ENCODE measurements at places on chromosomes 4 and X. TPM values are rescaled to one million over a fixed set of nuclear protein-coding genes. Genes with fewer than 3 reads are reported as not detected.

The H2BW2 gene
- total RNA-seq: not detected

The ARR3 gene
- not detected for total RNA-seq

- peaks cover 29% of the 10 kb centered on the region for H3K4me1 ChIP-seq
- no peak overlapping the region for H3K4me3 ChIP-seq
- peak overlapping the region; percentile 10 for H3K27ac ChIP-seq
- H3K27me3 ChIP-seq: no peaks in the 10 kb centered on the region
- DNase-seq: no peak
Measured at GRCh38 chr4:156294577-156294976, 340.9 kb upstream of the CTSO start.

- H3K4me3 ChIP-seq: no peak overlapping the region
- no peaks in the 10 kb centered on the region for H3K27me3 ChIP-seq
- no peaks in the 10 kb centered on the region for H3K36me3 ChIP-seq
- DNase-seq: peak; percentile 65
Measured at GRCh38 chrX:20218836-20219505, 47.7 kb downstream of the RPS6KA3 start.

The TMPRSS11F gene
- total RNA-seq: not detected

- H3K27ac ChIP-seq: no peak overlapping the region
- DNase-seq: no peak
- no peak overlapping the region for H3K4me3 ChIP-seq
- no peaks in the 10 kb centered on the region for H3K4me1 ChIP-seq
- no peaks in the 10 kb centered on the region for H3K27me3 ChIP-seq
- H3K36me3 ChIP-seq: no peaks in the 10 kb centered on the region
Measured at GRCh38 chr4:77430847-77431246, 174.8 kb upstream of the CXCL13 start.

The SLC4A4 gene
- 3.9 TPM for total RNA-seq

The HEPH gene
- total RNA-seq: 78.2 TPM

The PSAPL1 gene
- not detected for total RNA-seq

The GDPD2 gene
- total RNA-seq: not detected

DNA sequence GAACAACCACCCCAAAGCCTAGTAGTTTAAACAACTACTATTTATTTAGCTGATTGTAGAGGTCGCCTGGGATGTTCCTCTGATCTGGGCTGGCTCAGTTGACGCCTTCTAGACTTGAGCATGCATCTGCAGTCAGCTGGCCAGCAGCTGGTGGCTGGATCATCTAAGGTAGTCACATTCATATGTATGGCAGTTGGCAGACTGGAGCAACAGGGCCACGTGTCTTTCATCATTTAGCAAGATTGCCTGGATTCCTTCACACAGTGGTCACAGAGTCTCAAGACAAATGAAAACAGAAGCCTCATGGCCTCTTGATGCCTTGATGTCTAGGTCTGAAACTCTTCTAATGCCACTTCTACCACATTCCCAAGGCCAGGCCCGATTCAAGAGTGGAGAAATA is 220.6 kb upstream of the S100G start:
- H3K36me3 ChIP-seq: no peaks in the 10 kb centered on the region
- H3K4me1 ChIP-seq: no peaks in the 10 kb centered on the region
- no peak overlapping the region for H3K27ac ChIP-seq
- no peak overlapping the region for H3K4me3 ChIP-seq

DNA sequence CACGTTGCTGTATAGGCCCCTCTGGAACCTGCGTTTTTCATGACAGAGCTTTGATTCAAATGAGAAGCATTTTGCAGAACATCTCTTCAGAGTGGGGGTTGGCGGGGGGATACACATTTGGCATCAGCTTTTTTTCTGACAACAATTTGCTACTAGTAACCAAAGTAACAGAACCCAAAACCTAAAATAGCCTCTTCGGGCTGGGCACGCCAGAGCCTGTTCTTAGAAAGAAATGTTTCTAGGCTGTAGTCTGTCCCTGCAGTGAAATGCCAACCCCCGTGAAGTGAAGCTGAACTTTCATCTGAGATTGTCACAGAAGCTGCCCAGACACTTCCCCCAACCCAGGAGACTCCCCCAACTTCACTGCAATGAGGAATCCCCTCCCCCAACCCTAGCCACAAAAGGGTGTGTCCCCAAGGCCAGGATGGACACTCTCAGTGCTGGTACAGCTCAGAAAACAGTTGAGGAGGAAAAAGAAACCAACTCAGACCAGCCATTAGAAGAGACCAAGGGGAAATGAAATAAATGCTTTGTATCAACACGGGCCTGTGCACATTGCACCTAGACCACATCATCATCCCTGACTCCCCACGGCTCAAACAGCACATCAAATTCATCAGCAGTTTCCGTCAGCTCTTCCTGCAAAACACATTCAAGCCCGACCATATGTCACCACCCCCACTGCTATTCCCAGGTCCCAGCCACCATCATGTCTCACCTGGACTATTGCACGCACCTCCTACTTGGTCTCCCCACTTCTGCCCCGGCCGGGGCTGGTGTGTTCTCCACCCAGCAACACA is 8.4 kb upstream of the MAN2B2 start:
- peaks cover 15% of the 10 kb centered on the region for H3K4me1 ChIP-seq
- peaks cover 35% of the 10 kb centered on the region for H3K27me3 ChIP-seq
- no peak overlapping the region for H3K4me3 ChIP-seq

DNA sequence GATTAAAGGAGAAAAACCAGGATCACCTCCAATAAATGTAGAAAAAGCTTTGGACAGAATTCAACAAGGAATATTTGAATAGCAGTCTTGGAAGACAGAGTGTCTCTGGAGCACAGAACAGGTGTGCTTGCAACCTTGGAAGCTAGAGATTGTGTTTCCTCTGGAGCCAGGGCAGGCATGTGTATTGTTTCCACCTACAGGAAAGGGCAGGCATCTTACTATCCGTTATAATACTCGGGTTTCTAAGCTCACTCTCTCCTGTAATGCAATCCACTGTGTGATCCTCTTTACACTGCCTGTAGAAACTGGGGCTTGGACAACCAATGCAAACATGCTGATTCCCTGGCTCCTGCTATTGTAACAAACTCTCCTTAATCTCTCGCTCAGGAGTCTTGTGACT is 14.4 kb downstream of the CCDC110 start:
- no peak overlapping the region for H3K27ac ChIP-seq
- no peaks in the 10 kb centered on the region for H3K36me3 ChIP-seq
- no peaks in the 10 kb centered on the region for H3K4me1 ChIP-seq
- H3K4me3 ChIP-seq: no peak overlapping the region
- DNase-seq: no peak

GRCh38 chrX:9357518-9358114 is 107.2 kb upstream of the TBL1X start:
- no peaks in the 10 kb centered on the region for H3K4me1 ChIP-seq
- no peak for DNase-seq
- H3K27ac ChIP-seq: no peak overlapping the region
- no peaks in the 10 kb centered on the region for H3K36me3 ChIP-seq
- no peak overlapping the region for H3K4me3 ChIP-seq
- no peaks in the 10 kb centered on the region for H3K27me3 ChIP-seq

- no peak for DNase-seq
- H3K36me3 ChIP-seq: no peaks in the 10 kb centered on the region
- no peak overlapping the region for H3K4me3 ChIP-seq
- H3K27me3 ChIP-seq: no peaks in the 10 kb centered on the region
- H3K27ac ChIP-seq: no peak overlapping the region
- no peaks in the 10 kb centered on the region for H3K4me1 ChIP-seq
Measured at GRCh38 chr4:108702960-108703359, 52.6 kb downstream of the OSTC start.

DNA sequence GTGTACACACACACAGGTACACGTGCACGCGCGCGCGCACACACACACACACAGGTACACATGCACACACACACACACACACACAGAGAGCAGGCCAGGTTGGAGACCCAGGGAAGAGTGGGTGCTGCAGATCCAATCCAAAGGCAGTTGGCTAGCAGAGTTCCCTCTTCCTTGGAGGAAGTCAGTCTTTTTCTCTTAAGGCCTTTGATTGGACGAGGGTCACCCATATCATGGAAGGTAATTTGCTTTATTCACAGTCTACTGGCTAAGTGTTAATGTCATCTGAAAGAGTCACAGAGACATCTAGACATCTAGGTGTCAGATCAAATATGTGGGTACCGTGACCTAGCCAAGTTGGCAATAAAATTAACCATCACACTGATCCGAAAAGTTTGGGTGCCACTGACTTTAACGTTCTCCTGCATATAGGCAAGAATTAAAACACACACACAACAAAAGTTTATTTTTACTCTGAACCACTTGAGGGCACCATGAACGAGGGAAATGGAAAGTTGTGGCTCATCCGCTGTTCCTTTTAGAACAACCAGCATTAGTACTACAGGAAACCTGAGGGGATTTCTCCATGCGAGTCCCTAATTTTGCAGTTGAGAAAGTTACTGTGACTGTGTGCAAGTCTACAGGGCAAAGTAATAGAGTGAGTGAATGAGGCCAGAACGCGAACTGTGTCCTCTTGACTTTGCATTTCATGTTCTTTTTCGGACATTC is 66.0 kb upstream of the STOX2 start:
- no peak overlapping the region for H3K4me3 ChIP-seq
- no peak overlapping the region for H3K27ac ChIP-seq
- no peak for DNase-seq
- peaks cover 8% of the 10 kb centered on the region for H3K4me1 ChIP-seq
- no peaks in the 10 kb centered on the region for H3K36me3 ChIP-seq
- no peaks in the 10 kb centered on the region for H3K27me3 ChIP-seq

DNA sequence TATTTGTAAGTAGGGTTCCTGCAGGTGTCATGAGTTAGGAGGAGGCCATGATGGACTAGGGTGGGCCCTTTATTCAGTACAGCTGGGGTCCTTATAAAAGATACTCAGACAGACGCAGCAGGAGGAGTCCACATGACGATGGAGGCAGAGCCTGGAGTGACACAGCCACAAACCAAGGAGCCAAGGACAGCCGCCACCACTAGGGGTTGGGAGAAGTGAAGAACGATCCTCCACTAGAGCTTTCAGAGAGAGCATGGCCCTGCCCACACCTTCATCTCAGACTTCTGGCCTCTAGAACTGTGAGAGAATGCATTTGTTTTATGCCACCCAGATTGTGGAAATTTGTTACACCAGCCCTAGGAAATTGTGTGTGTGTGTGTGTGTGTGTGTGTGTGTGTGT is 31.1 kb downstream of the JAKMIP1 start:
- no peaks in the 10 kb centered on the region for H3K4me1 ChIP-seq
- H3K4me3 ChIP-seq: no peak overlapping the region
- H3K36me3 ChIP-seq: no peaks in the 10 kb centered on the region
- no peak for DNase-seq
- H3K27me3 ChIP-seq: no peaks in the 10 kb centered on the region

The CLGN gene
- 2.9 TPM for total RNA-seq

DNA sequence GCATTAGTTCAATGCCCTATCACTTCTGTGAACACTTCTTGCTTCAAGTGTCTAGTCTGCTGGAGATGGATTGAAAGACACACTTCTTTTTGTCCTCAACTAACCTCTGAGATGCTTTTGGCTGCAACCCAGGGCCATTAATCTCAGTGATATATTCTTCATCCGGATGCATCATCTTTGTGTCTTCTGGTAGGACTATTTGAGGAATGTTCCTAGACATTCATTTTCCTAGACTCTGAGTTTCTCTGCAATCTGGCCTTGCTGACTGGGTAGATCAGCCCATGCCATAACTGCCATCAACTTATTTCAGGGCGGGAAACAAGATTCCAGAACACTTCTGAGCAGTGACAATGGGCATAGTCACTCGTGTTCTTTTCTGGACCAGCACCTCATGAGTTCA is 329.4 kb downstream of the PDGFC start:
- no peaks in the 10 kb centered on the region for H3K36me3 ChIP-seq
- no peaks in the 10 kb centered on the region for H3K4me1 ChIP-seq
- DNase-seq: no peak
- H3K27me3 ChIP-seq: no peaks in the 10 kb centered on the region
- H3K4me3 ChIP-seq: no peak overlapping the region
- no peak overlapping the region for H3K27ac ChIP-seq

The MAGEA10 gene
- not detected for total RNA-seq

The TXK gene
- total RNA-seq: 1.1 TPM

DNA sequence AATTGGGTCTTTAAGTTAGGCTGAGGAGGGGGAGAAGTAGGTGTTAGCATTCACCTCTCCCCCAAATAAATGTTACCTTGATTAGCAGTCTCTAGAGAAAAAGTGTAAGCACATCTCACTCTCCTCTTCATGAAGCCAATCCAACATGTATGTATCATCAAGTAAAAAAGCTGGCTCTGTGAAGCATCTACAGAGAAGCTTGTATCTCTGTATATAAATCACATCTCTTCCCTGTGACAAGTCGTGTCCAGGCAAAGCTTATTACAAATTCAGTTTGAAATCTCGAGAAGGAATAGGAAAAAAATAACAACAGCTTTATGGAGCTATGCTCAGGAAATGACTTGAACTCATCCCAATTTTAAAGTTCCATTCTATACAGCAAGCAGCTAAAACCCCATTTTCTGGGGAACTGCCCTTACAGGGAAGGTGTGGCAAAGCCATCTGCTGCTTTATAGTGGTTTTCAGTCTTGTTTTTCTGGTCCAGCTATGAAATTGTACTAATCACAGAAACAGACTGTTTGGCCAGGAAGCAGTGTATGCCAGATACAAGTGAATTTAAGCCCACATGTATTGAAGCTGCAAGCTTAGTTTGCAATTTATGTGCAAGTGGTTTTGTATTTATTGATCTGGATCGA is 313.3 kb upstream of the NOCT start:
- no peak overlapping the region for H3K27ac ChIP-seq
- H3K36me3 ChIP-seq: no peaks in the 10 kb centered on the region
- peaks cover 11% of the 10 kb centered on the region for H3K4me1 ChIP-seq
- no peak overlapping the region for H3K4me3 ChIP-seq
- no peaks in the 10 kb centered on the region for H3K27me3 ChIP-seq

The SNX25 gene
- 40.5 TPM for total RNA-seq

The GPR119 gene
- total RNA-seq: not detected

The EMCN gene
- 5.3 TPM for total RNA-seq

The POU4F2 gene
- not detected for total RNA-seq

The CT45A1 gene
- not detected for total RNA-seq

DNA sequence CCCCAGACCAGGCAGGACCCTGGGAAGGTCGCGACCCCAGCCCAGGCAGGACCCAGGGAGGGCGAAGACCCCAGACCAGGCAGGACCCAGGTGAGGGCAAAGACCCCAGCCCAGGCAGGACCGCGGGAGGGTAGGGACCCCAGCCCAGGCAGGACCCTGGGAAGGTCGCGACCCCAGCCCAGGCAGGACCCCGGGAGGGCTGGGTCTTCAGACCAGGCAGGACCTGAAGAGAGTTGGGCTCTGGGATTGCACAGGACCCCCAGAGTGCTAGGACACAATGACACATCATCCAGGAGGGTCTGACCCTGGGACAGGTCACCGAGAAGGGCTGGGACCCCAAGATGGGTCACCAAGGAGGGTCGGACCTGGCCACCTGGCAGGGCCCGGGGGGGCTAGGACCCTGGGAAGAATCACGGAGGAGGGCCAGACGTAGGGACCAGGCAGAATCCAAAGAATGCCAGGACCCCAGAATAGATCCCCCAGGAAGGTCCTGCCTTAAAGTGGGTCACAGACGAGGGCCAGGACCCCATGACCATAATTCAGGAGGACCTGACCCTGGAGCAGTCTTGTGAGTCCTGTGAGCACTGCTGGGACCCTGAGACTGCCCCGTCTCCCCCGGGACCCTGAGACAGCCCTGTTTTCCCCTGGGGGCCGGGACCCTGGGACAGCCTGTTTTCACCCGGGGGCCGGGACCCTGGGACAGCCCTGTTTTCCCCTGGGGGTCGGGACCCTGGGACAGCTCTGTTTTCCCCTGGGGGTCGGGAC is 1.4 kb downstream of the PCGF3 start:
- H3K36me3 ChIP-seq: no peaks in the 10 kb centered on the region
- H3K4me1 ChIP-seq: peaks cover 28% of the 10 kb centered on the region
- no peak overlapping the region for H3K27ac ChIP-seq
- H3K27me3 ChIP-seq: no peaks in the 10 kb centered on the region

GRCh38 chr4:74331252-74331651 is 23.0 kb downstream of the EPGN start:
- no peaks in the 10 kb centered on the region for H3K27me3 ChIP-seq
- no peaks in the 10 kb centered on the region for H3K36me3 ChIP-seq
- DNase-seq: no peak
- H3K27ac ChIP-seq: no peak overlapping the region
- H3K4me1 ChIP-seq: no peaks in the 10 kb centered on the region

The NDNF gene
- total RNA-seq: 11.1 TPM

Data from sigmoid colon (tissue), 7 donors.